ENCODE measurements at places on chromosomes 3 and 15. TPM values are rescaled to one million over a fixed set of nuclear protein-coding genes. Genes with fewer than 3 reads are reported as not detected.

GRCh38 chr3:83868909-83869567 is 1089.8 kb upstream of the CADM2 start:
- no peak overlapping the region for H3K27ac ChIP-seq
- H3K36me3 ChIP-seq: no peaks in the 10 kb centered on the region
- no peaks in the 10 kb centered on the region for H3K4me1 ChIP-seq
- H3K27me3 ChIP-seq: no peaks in the 10 kb centered on the region

GRCh38 chr3:135851201-135852081 is 114.1 kb upstream of the PPP2R3A start:
- no peaks in the 10 kb centered on the region for H3K27me3 ChIP-seq
- H3K27ac ChIP-seq: no peak overlapping the region
- no peak for DNase-seq
- H3K36me3 ChIP-seq: no peaks in the 10 kb centered on the region

DNA sequence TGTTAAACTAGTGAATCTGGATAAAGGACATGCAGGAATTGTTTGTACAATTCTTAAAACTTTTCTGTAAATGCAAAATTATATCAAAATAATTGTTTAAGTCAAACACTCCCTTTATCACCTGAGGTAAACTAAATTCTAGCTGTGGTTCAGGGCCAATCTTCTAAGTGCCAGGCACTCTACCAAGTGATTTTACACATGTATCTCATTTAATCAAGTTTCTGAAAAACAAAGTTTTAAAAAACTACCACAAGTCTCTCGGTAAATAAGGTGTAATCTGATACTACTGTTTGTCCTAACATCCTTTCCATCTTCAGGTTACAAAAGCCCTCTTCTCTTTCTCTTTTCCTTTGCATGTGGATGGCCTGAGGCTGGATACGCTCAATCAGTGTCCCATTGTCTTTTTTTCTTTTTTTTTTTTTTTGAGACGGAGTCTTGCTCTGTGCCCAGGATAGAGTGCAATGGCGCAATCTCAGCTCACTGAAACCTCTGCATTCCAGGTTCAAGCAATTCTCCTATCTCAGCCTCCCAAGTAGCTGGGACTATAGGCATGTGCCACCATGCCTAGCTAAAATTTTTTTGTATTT is 19.3 kb downstream of the IFT80 start:
- peaks cover 15% of the 10 kb centered on the region for H3K36me3 ChIP-seq
- no peaks in the 10 kb centered on the region for H3K27me3 ChIP-seq
- H3K4me3 ChIP-seq: no peak overlapping the region
- no peak overlapping the region for H3K27ac ChIP-seq
- no peak for DNase-seq

DNA sequence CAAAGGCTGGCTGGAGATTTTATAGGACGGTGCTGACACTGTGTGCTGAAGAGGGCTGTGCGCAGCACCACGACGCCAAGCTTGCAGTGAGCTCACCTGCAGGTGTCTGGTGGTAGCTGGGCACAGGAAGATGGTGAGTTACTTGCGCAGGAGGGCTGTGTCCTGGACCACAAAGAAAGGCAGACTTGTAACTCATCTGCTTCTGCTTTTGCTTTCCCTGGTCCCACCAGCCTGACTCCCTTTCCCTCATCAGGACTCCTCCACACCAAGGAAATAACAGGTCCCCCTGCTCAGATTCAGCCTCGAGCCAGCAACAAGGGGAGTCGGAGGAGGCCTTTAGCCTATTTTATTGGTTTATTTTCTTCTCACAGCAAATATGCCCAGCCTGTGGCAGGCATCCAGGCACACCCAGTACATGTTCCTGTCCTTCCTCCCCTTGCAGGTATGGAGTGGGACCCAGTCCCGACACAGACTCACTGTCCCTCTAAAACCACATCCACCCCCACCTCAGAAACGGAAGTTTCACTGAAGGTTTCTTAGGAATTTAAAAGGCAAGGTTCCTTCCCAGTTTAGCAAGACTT is 35.6 kb upstream of the FLNB start:
- H3K27me3 ChIP-seq: no peaks in the 10 kb centered on the region
- no peak overlapping the region for H3K4me3 ChIP-seq
- peak overlapping the region; percentile 54 for H3K27ac ChIP-seq
- DNase-seq: peak; percentile 56
- H3K4me1 ChIP-seq: peaks cover 19% of the 10 kb centered on the region

DNA sequence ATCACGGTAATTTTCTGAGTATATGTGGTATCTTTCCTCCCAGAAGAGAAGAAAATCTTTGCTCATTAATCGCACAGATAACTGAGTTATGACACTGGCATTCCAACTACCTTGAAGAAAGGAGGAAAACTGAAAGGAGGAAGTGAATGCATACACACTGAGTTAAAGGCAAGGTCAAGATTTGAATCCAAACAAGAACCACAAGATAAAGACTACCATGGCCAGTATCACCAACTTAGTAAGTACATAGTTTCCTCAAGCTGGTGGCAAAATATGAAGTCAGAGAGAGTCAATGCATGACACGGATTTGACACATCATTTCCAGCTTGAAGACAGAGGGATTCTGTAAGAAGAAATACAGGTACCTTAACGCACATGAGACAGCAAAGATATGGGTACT is 287.5 kb downstream of the ULK4 start:
- H3K36me3 ChIP-seq: no peaks in the 10 kb centered on the region
- DNase-seq: no peak
- H3K27me3 ChIP-seq: no peaks in the 10 kb centered on the region
- no peak overlapping the region for H3K27ac ChIP-seq
- H3K4me1 ChIP-seq: no peaks in the 10 kb centered on the region
- H3K4me3 ChIP-seq: no peak overlapping the region

CLSTN2 gene
- total RNA-seq: 5.4 TPM

OR5K3 gene
- total RNA-seq: not detected
